Stimulated activated CD4-positive, alpha-beta T cell treated with anti-CD3 and anti-CD28 coated beads, Interleukin-4, amount 100 ng/mL, for 4 hours (primary cell): ENCODE measurements at places on chromosomes 2 and 18.

DNA sequence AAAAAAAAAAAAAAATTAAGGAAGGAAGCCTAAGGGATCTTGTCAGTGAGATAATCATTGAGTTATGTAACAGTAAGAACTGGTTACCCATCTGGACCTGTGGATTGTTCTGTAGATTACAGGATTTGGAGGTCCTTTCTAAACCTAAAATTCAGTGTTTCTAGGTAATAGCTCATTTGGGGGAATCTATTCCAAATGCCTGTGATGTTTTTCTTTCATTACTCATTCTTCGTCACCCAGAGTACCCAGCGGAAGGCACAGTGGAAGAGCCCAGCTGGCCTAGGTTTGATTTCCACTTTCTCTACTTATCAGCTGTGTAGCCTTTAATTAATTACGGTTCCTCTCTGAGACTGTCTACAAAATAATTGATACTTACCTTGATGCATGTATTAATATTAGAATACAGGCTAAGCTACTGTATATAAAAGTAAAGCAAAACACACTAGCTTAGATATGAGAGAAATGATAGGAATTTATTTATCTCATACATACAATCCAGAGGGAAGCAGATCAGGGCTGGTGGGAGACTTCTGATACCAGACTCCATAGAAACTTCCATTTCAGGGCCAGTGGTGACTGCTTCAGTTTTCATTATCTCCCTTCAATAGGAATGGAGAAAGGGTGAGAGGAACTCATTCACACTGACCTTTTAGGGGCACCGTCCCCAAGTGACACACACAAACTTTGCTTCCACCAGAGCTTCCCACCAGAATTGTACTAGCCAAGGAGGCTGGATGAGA lies 115.8 kb upstream of the NOSTRIN start:
- DNase-seq = no peak

DNA sequence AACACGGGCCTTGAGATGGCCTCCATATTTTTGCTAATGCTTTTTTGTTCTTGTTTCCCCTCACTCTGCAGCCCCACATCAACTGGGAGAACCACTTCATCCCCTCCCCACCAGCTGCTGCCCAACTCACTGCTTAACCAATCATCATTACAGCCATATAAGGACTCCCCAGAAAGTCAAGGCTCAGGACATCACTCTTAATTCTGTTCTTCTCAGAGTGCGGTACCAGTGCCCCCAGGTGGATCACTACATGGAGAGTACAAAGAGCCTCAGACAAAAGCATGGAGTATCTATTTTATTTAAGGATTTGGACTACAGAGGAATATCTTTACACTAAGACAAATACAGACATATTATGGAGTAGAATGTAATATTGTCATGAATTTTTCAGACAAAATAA lies 340.6 kb downstream of the PAX3 start:
- DNase-seq = no peak

DNA sequence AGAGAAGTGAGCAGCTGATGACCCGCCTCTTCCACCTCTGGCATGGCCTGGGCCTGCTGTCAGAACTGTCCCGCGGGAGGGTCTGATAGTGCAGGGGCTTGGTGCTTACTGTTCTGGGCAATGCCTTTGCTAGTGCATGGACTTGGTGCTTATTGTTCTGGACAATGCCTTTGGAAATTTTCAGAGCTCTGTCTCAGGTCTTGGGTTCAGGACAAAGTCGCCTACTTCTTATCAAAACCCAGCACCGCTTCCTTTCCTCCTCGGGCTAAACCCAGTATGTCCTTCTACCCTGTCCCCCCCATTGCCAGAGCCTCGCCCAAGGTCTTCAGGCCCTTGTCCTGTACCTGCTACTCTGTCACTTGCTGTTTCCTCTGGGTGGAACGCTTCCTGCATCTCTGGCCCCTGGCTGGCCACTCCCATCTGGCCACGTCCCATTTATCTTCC lies 149.6 kb downstream of the ACKR3 start:
- no peak for DNase-seq

DNA sequence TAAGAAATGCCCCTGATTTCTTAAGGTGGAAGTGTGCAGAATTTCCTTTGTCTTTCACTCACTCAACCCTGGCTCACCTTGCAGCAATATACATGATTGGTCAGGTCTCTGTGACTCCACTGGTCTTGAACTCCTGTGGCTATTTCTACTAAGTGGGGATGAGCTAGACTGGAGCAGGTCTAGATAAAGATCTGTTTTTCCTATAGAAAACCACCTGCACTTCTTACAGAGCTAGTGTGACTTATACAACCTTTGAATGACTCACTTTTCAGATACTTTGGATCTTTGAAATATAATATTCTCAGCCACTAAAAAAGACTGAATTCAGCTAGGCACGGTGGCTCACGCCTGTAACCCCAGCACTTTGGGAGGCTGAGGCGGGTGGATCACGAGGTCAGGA lies 98.5 kb upstream of the KCTD1 start:
- DNase-seq = no peak

DNA sequence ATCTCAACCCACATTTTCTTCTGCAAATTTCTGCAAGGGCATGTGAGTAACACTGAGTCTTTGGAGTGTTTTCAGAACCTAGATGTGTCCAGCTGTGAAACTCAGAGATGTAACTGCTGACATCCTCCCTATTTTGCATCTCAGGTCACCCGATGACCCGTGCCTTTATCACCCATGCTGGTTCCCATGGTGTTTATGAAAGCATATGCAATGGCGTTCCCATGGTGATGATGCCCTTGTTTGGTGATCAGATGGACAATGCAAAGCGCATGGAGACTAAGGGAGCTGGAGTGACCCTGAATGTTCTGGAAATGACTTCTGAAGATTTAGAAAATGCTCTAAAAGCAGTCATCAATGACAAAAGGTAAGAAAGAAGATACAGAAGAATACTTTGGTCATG lies 8.0 kb downstream of the UGT1A1 start:
- no peak for DNase-seq

- no peak for DNase-seq
Measured at GRCh38 chr2:104444889-104445288, 409.0 kb upstream of the POU3F3 start.

GRCh38 chr2:24539258-24539657 lies 48.2 kb downstream of the NCOA1 start:
- DNase-seq = no peak
